ENCODE measurements at places on chromosomes 2 and 18. TPM values are rescaled to one million over a fixed set of nuclear protein-coding genes. Genes with fewer than 3 reads are reported as not detected.

DNA sequence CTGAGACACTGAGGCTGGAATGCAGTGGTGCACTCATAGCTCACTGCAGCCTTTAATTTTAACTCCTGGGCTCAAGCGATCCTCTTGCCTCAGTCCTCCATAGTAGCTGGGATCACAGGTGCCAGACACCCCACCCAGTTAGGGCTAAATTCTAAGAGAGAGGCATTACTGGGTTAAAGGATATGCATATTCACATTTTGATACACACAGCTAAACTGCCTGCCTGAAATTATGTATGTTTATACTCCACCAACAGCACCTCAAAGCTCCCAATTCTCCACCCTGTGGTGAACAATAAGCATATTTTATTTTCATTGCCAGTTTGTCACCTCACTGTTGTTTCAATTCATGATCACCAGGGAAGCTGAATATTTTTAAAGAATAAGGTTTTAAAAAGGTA, 18.7 kb upstream of the MCM6 start:
- DNase-seq: no peak

DNA sequence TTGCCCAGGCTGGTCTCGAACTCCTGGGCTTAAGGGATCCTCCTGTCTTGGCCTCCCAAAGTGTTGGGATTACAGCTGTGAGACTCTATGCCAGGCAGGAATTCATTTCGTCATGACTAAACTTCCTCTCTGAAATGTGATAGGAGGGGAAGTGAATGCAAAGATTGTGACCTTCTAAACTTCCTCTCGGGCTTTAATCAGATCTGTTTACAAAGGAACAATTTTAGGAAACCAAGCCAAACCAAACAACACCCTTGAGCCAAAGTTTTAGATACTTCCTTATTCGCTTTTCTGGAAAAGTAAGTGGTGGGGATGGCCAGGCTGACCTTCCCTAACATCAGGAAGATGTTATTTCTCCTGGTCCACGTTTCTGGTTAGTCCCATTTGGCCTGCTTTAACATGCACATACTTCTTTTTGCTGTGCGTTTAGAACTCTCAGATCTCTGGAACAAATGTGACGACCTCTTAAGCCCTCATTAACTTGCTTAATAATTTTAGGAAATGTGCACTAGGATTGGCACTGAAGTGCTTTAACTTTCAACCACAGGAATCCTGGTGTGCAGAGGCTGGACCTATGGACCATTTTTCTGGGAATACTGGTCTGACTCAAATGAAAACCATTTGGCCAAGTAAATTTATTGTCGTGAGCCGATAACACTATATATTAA, 33.2 kb upstream of the YES1 start:
- DNase-seq: no peak

- DNase-seq: no peak
Measured at GRCh38 chr2:180644709-180645108, 335.7 kb upstream of the UBE2E3 start.

DNA sequence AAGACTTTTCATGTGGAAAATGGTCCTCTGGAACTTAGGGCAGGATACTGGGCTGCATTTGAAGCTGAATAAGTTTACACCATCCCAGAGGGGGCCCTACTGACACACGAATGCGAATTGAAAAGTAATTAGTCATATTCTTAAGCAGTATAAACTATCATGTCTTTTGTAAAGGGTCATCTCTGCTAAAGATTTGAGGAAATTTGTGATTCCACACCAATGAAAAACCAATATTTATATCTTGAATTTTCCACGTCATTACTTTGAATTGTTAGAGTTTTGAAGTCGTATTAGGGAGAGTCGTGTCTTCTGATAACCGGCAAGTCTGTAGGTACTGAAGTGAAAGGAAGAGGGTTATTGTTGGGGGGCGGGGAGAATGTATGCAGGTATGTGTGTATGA, 4.1 kb upstream of the OTX1 start:
- no peak for DNase-seq

The SERPINB10 gene
- total RNA-seq: not detected

The ADNP2 gene
- total RNA-seq: 17.5 TPM

The RGPD8 gene
- total RNA-seq: 51.7 TPM
